NCI-H2029 (cell line): ENCODE measurements at places on chromosomes 6 and 20.

GRCh38 chr6:39707962-39708683 lies 17.1 kb downstream of the KIF6 start:
- DNase-seq = no peak

DNA sequence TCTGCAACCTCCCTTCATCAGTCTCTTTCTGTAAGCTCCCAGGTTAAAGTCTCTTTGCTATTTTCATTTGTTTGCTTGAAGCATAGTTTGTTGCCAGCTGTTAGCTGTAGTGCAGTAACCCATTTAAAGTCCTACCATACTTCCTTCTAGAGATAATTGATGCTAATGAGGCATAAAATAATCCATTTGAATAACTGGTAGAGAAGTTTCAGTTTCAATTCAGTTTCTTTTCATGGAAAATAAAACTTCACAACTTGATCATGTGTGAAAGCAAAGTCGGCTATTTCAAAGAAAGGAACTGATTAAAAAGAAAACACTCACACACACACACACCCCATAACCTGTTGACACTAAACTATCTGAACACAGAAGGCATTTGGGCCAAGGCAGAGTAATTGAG lies 68.5 kb upstream of the TENT5A start:
- DNase-seq = no peak

DNA sequence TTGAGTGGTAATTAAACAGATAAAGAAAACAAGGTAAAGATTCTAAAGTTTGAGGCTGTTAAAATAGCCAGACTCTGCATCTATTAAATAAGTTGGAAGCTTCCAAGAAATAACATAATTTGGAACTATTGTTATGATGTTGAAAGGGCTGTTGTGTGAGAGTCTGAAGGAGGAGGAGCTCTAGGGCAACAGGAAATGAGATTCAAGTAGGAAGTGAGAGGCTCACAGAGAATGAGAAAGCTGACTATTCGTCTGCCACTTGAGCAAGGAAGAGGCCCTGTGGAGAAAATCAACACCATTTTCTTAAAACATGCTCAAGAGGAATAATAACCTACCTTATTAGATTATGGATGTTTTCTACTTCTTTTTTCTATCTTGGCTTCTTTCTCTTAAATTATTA lies 185.2 kb downstream of the SLC24A3 start:
- peak; percentile 9 for DNase-seq

DNA sequence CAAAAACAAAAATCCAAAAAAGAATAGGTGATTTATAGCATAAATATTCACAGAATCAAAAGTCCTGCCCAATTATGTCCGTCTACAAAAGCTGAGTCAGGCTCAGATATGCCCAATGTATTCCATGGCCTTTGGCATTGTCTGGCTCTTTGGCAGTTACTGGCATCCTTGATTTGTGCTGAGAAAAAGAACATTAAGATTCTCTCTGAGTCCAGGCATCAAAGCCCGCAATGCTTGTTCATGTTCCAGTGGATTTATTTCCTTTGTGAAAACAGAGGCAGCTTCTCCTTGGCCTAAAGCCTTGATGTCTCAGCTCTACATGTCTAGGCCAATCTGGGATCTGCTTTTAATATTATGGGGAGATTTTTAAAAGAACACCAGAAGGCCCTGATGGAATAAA lies 76.1 kb upstream of the SLC4A11 start:
- DNase-seq = no peak

GRCh38 chr6:42978839-42979522 lies at the start of gene PEX6:
Gene PEX6, minus strand, starts transcription at chr6:42979181. Its CDS starts 31 bp downstream, at chr6:42979150.
- peak; percentile 92 for DNase-seq

- no peak for DNase-seq
Measured at GRCh38 chr6:128347123-128347522, 173.3 kb downstream of the PTPRK start.

- DNase-seq = no peak
Measured at GRCh38 chr20:39993742-39994141, 695.3 kb downstream of the MAFB start.

DNA sequence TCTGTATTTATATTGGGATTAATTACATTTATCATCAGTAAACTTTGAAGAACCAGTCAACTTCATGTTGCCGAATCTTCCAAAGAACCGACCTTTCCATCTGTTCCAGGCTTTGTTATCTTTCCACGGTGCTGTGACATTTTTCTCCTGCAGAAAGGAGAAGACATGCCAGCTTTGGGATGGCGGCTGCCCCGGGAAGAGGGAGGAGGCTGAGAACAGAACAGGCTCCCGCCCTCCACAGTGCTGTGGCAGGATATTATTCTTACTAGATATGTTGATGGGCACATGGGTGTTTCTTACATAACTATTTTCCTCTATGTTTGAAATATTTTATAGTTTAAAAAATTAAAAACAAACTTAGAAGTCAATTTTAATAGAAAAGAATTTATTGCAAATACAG lies 44.9 kb downstream of the GINS1 start:
- DNase-seq = no peak

DNA sequence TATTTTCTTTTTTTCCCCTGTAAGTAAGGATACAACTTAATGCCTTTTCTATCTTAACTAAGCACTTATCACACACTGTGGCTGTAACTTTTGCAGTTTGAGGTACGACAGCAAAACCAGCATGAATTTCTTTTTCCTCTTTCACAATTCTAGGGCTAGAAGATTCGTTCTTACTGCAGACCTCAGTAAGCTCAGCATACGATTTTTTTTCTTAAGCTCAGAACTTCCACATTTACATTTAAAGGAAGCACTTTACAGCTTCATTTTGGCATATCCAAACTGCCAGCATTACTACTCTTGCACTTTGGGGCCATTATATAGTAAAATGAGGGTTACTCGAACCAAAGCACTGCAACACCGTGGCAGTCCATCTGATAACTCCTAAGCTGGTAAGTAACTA lies 889 bp upstream of the CHMP4B start:
- DNase-seq = no peak

DNA sequence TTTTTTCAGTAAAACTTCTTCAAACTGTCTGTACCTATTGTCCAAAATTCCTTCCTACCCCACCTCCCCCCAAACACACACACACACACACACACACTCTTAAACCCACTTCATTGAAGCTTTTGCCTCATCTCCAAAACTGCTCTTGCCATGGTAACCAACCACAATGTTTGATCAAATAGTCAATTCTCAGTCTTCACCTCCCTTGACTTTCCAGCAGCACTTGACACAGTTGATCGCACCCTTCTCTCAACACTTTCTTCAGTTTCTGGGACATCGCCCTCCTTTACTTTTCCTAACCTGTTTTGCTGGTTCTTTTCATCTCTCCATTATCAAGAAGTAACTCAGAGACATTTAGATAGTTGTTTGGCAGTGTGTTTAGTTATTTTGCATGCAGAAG lies 71.5 kb upstream of the COL21A1 start:
- no peak for DNase-seq

- peak; percentile 61 for DNase-seq
Measured at GRCh38 chr20:59835057-59835447, 98.4 kb downstream of the SYCP2 start.

DNA sequence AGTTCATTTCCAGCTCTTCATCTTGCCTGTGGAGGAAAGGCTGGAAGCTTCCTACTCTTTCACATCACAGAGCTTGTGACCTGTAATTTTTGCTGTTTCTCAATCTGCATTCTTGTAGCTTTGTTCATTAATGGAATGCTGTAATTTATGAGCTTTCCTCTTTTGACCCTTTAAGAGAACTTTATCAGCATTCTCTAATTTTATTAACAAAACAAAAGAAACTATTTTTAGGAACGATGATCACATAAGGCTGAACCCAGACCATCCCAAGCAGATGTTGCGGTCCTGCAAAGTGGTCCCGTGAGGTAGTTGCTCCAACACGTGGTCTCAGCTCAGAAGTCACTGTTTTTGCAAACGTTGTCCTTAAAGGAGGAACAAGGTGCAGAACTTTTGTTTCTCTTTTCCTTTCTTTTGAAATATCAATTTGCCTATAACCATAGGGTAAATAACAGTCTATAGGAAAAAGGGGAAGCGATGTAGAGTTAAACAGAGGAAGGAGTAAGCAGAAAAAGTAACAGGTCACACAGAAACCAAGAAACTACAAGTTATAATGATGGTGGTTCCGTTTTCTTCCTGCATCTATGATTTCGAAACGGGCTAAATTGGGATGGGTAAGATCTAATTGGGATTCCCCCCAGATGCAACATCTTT lies 121.3 kb upstream of the PHACTR1 start:
- no peak for DNase-seq

- DNase-seq = peak; percentile 52
Measured at GRCh38 chr6:111737065-111737521, 131.4 kb upstream of the TRAF3IP2 start.

DNA sequence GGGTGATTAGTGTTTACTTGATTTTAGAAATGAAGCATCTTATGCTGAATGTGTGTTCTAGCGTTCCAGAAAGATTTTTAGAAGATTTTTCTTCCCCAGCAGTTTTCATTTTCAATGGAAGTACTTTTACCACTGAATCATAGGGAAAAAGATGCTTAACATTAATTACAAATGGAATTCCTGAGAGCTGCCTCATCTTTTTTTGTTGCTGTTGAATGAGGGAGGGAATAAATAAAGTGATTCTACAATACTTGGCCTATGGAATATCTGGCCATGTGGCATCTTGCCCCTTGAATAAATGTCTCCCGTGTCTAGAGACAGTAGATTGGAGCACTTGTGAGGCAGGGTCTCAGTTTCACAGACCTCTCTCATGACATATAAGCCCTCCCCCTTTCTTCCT lies 44.1 kb upstream of the SLC22A1 start:
- DNase-seq = no peak

GRCh38 chr6:77373955-77374354 lies 89.3 kb downstream of the HTR1B start:
- DNase-seq = no peak

GRCh38 chr6:139287868-139288267 lies 3.9 kb downstream of the TXLNB start:
- DNase-seq = no peak

DNA sequence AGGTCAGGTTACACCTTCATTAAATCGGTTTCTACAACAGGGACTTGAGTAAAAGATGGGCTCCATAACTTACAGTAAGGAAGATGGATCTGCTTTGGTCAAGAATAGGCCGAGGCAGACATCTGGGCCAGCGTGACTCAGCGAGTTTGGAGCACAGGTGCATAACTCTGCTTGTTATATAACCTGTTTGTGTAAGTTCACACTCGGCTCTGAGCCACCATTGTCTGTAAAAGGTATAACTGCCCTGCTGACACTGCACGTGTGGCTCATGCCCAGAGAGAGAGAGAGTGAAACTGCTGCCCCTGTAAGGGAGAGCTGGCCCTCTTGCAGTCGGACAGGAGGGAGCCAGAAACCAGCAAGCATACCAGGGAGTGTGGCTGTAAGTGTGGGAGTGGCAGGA lies 737.9 kb upstream of the SLC35B3 start:
- no peak for DNase-seq

- peak; percentile 56 for DNase-seq
Measured at GRCh38 chr6:22466665-22467245, 102.6 kb upstream of the HDGFL1 start.

- no peak for DNase-seq
Measured at GRCh38 chr6:137744877-137745276, 122.2 kb upstream of the TNFAIP3 start.

DNA sequence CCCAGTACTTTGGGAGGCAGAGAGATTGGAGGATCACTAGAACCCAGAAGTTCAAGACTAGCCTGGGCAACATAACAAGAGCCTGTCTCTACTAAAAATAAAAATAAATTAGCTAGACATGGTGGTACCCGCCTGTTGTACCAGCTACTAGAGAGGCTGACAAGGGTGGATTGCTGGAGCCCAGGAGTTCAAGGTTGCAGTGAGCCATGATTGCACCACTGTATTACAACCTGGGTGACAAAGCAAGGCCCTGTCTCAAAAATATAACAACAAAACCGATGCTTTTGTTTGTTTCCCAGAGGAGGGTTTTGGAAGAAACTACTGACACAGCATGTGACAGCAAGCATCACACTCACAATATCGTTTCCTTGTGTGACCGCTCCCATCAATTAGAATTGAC lies 119.6 kb downstream of the TSHZ2 start:
- DNase-seq = no peak

DNA sequence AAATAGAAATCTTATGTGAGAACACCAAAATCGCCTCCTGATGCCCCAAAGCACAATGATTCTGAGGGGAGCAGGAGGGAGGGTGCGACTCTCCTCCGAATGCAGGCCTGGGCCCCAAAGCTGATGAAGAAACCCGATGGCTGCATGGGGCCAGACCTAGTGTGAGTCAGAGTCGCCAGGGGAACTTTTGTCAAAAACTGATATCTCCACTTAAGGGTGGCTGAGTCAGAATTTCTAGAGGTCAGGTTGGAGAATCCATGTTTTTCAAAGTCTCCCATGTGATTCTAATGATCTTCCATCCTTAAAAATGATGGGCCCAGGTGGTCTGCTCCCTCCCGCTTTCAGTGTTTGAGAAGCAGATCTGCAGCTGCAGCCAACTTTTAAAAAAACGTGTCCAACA lies 172.8 kb downstream of the BACH2 start:
- DNase-seq = no peak

- no peak for DNase-seq
Measured at GRCh38 chr6:101806241-101806640, 412.7 kb downstream of the GRIK2 start.

DNA sequence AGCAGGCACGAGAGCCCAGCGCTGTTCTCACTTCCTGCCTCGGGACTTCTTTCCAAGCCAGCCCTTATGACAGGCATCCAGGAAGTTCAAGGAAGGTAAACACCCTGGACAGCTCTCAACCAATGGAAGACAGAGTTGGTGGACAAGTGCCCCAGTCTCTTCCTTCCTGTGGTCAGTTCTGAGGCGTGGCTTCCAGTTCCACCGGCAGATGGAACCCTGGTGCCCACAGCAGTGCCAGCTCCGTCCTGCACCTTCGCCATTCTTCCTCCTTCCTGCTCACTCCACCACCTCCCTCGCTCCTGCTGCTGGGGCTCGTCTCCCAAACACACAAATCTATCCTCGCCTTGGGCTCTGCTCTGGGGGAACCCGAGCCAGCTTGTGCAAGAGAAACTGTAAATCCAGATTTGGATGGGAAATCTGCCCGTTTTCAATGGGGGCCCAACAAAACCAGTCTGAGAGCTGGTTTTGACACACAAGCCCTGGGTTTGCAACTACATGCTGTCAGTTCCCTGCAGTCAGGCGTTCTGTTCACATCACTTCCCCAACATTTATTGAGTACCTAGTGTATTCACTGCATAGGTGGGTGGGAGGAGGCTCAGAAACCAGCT lies 162.7 kb downstream of the GRM4 start:
- peak; percentile 91 for DNase-seq

DNA sequence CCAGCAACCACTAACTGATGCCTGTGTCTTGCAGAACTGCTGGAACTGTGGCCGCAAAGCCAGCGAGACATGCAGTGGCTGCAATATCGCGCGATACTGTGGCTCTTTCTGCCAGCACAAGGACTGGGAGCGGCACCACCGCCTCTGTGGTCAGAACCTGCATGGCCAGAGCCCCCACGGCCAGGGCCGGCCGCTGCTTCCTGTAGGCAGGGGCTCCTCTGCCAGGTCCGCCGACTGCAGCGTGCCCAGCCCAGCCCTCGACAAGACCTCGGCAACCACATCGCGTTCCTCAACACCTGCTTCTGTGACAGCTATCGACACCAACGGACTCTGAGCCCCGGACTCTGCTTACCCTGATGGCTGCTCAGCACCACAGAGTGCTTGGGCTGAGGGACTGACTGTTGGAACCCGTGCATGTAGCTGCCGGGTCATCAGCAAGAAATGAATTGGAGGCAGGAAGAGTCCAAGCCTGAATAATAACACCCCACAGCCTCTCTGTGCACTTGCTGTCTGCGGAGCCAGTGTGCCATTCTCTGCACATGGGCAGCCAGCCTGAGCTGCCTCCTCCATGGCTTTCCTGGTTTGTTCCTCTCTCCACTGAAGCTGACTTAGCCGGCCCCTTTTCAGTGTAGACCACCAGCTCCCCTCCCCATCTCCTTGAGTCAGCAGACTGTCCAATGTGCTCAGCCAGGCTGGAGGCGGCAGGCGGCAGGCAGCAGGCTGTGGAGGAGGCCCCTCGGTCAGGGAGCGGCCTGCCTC lies 17.6 kb upstream of the C20orf144 start:
- no peak for DNase-seq
